NCI-H1105 treated with DMSO at 0.1 percent for 48 hours (cell line): ENCODE measurements at places on chromosomes 3 and 15.

DNA sequence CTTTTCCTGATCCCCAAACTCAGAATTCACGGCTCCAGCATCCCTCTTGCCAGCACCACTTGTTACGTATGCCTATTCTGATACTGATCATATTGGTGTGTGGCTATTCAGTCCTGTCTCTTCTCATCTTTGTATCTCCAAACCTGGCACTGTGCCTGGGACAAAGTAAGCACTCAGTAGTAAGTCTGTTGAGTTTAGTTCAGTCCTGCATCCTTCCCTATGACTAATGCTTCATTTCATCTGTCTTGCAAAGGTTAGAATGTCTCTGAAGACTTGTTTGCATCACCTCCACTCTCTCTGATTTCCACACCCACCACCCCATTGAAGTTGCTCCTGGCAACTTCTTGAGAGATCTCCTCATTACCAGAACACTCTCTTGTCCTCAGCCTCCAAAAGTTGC, 80.3 kb downstream of the HMG20A start:
- no peak for DNase-seq

GRCh38 chr15:53046153-53046790, 256.1 kb upstream of the ONECUT1 start:
- DNase-seq = no peak

DNA sequence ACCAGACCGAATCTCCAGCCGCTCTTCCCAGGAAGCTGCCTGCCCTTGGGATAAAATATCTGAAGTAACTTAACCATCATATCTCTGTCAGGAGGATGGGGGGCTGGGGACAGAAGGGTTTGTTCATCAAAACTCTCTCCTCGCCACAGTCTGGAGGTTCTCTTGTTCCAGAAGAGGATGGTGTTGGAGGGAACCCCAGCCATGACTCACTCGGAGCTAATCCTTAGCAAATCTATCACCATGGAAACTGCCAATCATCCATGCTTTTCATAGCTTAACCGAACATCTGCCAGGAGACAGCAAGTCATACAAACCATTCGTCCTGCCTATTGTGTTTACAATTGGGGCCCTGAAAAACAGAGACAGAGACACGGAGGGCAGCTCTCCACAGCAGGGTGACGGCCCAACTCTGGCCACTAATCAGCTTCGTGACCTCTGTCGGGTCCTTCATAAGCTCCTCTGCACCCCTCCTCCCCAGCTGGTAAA, 73.8 kb upstream of the HEG1 start:
- peak; percentile 11 for DNase-seq

DNA sequence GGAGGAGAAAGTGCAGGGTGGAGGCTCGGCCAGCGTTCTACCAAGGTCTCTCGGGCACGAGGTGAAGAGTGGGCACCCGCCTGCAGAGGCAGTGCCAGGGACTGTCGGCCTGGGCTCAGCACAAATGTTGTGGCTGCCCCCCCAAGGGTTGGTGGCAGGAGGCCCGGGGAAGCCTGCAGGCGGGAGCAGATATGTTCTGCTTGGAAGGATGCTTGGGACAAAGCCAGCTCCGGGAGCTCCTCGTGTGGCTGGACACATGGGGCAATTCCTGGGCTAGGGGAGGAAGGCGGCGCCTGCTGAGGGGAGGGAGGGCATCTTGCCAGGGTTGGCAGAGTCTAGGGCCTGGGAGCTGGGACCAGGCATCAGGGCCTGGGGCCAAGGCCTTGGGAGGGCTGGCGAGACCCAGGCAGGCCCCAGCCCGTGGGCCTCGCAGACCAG, 30.4 kb upstream of the FBLN2 start:
- DNase-seq = no peak

DNA sequence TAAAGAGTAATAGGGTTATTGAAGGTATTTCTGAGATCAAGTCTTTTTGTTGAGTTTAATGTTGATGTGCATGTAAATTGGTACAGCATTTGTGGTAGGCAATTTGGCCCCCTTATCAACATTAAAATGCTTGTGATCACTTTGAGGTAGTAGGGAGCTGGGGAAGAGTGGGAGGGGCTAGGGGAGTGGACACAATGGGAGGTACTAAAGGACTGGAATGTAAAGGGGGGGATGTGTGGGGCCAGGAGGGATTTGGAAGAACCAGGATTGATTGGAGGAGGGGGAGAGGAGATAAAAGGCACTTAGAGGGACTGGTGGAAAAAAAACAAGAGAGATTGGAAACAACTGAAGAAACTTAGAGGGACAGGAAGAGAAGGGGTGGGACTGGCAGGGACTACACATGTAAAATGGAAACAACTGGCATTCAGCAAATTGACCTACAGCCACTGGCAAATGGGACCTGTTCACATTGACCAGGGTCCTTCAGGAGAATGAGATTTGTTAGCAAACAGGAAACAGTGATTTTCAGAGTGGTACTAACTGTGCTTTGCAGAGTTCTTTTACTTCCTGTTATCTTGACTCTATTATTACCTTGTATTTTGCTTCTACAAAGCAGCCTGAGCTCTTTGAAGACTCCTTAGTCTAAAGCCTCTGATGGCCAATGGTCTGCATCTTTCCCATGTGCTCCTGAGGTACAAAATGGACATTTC, 47.8 kb upstream of the ZBTB38 start:
- DNase-seq = no peak
